ENCODE measurements at places on chromosomes 13 and 19.

DNA sequence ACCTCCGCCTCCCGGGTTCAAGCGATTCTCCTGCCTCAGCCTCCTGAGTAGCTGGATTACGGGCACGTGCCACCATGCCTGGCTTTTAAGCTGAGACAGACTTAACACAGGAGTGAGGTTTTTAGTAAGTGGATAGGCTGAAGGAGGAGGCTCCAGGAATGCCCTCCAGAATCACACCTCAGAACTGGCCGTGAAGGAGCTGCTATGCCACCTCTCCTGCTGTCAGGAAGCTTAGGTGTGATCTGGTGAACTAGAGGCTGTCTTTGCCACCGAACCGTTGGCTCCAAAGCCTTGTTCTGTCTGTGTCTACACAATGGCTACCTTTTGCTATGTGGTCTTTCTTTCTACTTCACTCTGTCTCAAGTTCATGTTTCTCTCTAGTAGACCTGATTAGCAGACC, 4.2 kb downstream of the PDCD2L start:
- no peak for DNase-seq

DNA sequence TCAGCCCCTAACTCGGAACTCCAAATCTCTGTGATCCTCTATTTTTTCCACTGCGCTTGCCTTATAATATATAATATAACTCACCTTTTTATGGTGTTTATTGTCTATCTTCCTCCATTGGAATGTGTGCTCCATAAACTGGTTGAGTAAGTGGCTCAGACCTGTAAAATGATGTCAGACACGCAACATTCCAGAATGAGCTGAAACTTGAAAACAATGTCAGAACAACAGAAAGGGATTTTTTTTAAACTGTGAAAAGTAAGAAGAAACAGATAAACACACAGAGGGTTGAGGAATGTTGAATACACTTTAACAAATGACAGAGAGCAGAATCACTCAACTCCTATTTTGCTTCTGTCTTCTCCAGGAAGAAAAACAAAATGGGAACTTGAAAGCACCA, 19.1 kb upstream of the FAM216B start:
- no peak for DNase-seq

- DNase-seq: no peak
These were observed 69.5 kb downstream of the ZNF723 start for GRCh38 chr19:22901431-22902130.

- no peak for DNase-seq
These were observed 59.3 kb downstream of the TSHZ3 start for GRCh38 chr19:31289976-31290375.

- DNase-seq: no peak
These were observed 24.9 kb upstream of the DPP9 start for GRCh38 chr19:4748589-4748988.

DNA sequence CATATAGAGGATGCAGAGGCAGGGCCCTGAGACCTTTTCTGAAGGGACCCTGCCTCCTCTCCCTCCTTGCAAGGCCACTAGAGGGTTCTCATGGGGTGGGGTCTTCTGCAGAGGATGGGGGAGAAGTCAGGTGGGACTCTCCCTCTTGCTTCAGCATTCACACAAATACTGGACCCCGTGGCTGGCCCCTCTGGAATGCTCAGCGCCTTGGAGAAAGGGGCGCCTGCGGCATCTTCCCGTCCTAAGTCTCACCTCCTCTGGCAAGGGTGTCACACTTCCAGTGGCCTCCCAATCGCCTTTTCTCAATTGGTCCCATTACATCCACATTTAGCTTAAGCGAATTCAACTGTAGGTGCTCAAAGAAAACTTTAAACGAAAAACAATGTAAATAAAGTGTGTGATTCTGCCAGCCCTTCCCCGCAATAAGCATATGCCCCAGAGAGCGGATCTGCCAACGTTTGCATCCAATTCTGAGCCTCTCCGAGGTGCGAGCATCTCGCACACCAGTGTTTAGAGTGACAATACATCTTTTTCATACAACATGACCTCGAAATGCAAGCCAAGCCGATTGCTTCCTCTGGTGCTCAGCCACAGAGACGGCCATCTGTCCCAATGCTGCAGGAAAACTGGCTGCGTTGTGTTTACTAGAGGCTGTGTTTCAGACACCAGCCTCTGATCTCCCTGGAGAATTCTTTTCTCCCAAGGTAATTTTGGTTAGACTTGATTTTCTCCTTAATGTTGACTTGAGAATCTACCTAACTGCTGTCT, 69.1 kb upstream of the WASF3 start:
- DNase-seq: no peak

DNA sequence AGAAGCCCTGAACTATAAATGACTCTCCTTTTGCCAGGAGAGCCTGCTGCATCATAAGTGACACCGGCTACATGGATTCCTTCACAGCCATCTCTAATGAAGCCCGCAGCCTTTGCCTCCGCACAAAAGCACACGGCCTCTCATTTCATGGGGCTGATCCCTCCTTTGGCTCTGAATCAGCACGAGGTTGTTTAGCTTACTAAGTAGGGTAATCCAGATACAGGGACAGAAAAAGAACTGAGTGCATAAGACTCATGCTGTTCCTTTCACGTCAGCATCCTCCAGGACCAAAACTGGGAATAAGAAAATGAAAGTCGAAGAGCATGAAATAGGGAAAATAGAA, 136.3 kb downstream of the DCT start:
- no peak for DNase-seq

DNA sequence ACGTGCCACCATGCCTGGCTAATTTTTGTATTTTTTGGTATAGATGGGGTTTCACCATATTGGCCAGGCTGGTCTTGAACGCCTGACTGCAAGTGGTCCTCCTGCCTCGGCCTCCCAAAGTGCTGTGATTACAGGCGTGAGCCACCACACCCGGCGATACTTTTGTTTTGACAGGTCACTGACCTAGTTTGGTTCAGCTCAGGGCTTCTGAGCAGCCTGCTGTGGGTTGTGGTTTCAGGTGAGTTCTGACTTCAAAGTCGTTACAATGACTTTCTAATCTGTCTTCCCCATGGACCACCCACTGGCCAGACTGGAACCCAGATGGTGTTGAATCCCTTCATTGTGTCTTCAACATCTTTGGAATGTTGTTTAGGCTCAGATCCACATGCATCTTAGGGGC, 73.8 kb downstream of the TRPM4 start:
- DNase-seq: no peak

DNA sequence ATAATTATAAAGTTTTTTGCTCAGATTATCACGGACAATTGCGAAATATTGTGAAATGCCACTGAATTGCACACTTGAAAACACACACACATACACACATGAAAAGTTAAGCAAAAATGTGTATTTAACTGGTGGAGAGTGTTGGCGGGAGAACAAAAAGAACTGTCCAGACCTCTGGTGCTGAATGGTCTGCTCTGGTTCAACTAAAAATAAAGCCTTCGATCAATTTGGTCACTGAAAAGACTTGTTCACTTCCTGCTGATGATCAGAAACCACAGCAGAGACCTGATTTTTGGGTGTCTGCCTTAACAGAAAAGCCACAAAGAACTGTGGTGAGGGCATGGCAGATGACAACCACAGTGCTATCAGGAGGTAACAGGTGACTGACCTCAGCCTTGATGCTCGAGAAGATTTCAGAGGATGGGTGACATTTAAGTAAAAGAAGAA, 4.0 kb upstream of the IGFL1 start:
- no peak for DNase-seq

DNA sequence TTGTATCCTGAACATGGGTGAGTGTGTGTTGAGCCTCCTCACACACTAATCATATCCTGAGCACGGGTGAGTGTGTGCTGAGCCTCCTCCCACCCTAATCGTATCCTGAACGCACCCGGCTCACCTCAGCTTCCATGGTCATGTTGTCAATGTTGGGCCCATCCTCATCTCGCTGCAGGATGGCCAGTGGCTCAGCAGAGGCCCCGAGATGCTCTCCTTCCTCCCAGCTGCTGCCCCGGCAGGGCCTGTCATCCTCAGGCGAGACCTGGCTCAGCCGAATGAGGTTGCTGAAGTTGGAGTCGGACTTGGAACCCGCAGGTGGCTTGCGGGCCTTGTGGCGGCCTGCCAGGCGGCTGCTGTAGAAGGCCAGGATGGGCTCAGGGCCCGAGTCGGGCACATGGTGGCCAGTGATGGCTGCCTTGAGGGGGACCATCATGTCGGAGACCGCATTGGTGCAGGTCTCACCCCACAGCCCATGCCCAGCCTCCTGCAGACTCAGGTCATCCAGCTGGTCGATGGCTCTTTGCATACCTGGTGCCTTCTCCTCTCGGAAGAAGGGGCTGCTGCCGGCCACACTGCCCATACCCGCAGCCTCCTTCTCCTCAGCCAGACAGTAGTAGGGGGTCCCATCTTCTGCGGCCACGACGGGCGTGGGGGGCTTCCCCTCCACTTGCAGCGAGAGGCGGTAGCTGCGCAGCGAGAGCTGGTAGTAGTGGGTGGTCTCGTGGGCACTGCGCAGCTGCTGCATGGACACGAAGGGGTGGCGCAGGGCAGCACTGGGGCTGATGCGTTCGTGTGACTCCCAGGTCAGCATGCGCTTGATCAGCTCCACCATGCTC, 9.6 kb downstream of the HIPK4 start:
- no peak for DNase-seq

DNA sequence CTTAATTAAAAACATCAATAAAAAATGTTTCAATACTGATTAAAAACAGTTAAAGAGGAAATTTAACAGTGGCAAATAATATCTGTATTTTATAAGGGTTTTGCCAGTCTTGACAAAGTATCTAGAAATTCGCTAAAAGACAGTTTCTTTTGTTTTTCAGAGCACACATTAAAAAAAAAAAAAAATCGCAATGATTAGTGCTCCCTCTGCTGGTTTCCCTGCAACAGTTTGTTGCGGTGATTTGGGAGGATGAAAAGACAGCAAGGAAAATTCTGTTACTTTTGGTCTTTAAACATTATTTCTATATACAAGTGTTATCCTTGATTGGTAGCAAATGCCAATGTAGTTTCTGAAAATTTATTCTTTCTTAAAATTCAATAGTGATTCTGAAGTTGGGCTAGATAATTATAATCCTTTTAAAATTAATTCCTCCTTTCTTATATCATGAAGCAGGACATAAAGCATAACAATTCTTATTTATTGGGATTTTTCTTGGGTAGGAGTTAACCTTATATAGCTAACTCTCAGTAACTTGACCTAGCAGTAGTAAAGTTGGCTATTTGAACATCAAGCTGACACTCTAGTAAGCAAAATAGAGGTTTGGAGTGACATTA, 23.1 kb upstream of the SPRY2 start:
- DNase-seq: no peak

DNA sequence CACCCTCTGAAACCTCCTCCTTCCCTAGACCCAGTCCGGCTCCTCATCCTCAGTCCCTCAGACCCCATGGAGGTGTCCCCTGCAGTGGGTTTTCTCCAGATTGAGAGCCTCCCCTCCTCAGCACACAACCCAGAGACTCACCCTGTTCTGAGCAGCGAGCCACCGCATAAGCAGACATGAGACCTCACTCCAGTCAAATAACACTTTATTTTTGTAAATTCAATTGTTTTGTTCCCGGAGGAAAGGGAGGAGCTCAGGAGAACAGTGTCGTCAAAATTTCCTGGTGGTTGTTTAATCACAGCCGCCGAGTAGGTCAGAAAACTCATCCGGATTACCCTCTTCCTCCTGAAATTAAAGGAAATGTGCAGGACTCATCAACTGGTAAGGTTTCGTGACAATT, 57.5 kb downstream of the ERICH4 start:
- DNase-seq: no peak

Measured in AG04449 (cell line).